ENCODE measurements at places on chromosomes 7 and 10.

- no peak for DNase-seq
Measured at GRCh38 chr10:131792011-131792651, 108.7 kb upstream of the PPP2R2D start.

- peak; percentile 47 for DNase-seq
Measured at GRCh38 chr10:70578371-70578947, 24.1 kb downstream of the PRF1 start.

DNA sequence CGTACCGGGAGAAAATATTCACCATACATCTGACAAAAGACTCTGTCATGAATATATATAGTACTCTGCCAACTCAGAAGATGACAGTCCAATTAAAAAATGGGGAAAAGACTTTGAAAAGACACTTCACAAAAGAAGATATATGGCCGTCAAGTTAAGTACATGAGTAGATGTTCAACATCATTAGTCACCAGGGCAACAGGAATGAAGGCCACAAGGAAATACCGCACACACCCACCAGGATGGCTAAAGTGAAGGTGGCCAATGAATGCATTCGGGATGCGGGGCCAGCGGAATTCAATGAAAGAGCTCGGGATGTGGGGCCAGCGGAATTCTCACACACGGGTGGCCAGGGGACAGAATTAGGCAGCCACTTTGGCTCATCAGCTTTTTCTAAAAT, 42.2 kb downstream of the MAD1L1 start:
- no peak for DNase-seq

DNA sequence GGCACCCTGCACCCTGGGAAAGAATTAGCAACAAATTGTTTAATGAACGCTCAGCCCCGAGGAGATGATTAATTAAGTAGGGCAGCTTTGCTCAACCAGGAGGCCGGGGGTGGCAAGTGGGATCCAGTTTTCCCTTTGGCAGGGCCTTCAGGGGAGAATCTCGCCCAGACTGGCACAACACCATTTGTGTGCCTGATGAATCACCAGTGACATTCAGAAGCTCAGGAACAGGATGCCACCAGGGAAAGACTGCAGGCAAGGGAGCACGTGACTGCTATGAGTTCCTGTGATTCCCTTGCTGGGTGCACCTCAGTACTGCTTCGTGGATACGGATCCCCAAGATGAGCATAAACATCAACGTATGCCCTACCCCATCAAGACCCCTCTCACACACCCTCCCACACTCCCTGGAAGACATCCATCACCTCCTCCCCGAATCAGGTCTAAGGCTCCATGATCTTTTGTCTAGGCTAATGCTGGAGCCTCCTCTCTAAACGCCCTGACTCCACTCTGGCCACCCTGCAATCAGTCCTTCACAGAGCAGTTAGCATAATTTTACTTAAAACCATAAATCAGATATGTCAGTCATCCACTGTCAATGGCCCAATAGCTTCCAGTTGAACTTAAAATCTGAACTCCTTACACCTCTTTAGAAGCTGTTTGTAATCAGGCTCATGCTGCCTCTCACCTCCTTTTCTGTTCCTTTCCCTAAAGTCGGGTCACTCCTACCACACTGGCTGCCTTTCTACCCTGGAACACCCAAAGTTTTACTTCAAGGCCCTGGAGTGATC, 109.2 kb upstream of the AGK start:
- DNase-seq, result no peak

GRCh38 chr7:97078023-97078969, 39.2 kb upstream of the SDHAF3 start:
- no peak for DNase-seq

DNA sequence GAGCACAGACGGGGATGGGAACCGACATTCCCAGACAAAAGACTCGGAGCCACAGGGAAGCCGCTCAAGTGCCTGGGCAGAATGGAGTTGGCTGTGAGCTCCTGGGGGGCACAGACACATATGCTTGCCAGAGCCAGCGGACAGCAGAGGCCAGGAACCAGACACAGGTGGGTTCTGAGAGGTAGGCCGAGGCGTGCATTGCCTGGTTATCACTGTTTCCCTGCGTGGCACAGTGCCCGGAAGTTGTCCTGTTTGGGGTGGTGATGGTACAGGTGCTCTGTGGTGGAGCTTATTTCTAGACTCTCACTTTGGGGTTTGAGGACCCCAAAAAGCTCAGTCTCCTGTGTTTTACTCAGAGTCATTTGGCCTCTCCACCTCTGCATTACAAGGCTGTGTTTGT, 2.5 kb downstream of the PALD1 start:
- DNase-seq, result no peak

- DNase-seq, result no peak
Measured at GRCh38 chr10:85492684-85493083, 873.9 kb downstream of the GRID1 start.

GRCh38 chr7:91140286-91140685, 123.9 kb upstream of the FZD1 start:
- DNase-seq, result no peak

DNA sequence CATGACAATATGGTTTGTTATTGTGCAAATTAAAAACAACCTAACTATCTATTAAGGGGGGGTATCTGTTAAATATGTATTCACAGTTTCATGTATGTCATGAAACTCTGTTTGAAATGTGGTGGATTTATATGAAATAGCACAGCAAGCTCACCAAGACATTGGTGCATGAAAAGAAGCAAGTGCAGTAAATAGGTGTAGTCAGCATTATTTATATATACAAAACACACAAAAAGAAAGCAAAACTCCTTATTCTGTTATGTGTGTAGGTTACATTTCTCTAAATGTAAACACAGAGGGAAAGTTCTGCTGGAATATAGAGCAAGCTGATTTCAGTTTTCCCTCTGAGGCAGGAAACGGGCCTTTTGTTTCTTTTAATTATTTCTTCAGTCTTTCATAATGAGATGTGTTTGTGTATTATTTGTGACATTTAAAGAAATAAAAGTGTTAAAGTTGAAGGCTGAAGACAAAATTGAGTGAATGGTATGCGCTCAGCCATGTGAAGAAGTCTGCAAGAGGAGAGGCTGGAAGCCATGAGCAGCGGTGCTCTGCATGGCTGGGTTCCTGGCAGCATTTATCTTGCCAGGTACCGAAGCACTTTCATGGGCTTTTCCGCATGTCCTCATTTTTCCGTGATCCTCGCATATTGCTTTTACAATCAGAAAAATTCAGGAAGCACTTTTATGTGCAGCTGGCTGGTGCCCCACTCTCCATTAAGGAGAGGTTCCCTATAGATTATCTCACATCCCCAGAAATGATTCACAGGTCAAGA, 38.5 kb downstream of the GRID1 start:
- DNase-seq, result no peak

DNA sequence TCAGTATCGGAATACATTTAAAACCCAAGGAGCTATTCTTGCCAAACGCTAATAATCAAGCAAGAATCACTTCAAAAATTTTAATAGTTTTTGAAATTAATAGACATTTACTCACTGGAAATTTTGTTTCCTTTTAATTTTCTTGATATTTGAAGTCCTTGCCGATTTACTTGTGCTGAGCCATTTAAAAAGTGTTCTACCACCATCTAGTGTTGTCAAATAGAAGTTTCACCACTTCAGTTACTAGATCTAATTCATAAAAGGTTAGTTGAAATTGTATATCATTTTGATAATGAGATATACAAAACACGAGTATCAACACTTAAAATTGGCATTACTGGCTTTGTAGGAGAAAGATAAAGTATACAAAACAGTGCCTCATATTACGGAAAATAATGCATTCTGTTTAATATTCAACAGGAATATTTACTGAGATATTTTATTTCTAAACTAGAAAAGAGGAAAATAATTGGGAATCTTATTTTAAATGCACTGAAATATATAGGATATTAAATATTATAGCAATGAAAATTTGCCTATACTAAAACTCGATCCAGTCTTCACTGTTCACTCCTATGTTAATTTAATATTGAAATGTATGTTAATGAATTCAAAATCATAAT, 664.8 kb upstream of the SEMA3D start:
- no peak for DNase-seq

DNA sequence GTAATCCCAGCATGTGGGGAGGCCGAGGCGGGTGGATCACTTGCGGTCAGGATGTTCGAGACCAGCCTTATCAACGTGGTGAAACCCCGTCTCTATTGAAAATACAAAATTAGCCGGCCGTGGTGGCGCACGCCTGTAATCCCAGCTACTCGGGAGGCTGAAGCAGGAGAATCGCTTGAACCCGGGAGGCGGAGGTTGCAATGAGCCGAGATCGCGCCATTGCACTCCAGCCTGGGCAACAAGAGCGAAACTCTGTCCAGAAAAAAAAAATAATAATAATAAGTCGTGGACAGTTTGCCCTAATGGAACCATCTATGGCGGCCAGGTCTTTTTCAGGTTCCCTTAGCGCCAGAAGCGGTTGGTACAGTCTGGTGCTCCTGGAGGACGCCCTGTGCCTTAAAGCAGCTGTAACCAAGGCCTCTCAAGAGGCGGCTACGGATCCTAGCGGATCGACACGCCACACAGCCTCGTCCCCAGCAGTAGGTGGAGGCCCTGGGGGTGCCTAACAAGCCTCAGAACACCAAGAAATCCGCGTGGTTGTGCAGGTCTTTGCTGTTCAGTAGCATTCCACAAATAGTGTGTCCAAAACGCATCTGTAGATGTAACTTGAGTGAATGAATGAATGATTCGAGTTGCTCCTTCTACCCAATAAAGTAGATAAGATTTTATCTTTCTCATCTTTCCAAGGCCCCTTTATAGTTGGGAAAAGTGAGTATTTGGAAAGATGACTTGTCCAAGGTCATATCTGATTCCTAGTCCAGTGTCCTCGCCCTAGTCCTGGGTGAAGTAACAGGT, 982 bp downstream of the PGAM1 start:
- no peak for DNase-seq

- DNase-seq, result no peak
Measured at GRCh38 chr10:109880886-109881768, 42.2 kb downstream of the XPNPEP1 start.

DNA sequence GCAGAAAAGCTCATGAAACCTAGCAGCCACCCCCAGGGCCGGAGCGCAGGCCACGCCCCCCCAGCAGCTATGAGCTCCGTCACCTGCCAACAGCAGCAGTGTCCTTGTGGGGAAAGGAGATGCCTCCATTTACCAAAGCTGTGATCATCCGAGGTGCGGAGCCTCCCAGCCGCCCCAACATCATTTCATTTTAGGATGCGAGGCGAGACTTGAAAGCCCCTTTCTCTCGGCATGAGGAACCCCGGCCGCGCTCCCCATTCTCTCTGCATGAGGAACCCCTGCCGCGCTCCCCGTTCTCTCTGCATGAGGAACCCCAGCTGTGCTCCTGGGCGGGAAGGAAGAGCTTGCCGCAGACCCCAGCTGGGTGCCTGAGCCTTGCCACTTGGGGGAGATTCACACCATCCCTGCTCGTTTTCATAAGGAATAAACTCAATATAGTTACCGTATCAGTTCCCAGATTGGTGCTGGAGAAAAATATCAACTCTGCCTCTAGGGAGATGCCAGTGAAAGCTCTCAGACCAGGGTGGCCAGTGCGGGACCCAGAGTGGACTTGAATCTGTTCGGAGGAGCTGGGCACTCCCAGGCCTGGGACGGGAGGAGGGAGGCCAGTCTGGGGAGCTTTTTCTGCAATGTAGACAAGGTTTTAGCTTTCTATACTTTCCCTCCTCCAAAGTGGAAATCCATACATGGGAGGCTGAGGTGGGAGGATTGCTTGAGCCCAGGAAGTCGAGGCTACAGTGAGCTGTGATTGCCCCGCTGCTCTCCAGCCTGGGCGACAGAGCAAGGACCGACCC, 35.0 kb downstream of the JAKMIP3 start:
- no peak for DNase-seq

GRCh38 chr10:80470266-80470665, 16.2 kb downstream of the TSPAN14 start:
- DNase-seq, result no peak

DNA sequence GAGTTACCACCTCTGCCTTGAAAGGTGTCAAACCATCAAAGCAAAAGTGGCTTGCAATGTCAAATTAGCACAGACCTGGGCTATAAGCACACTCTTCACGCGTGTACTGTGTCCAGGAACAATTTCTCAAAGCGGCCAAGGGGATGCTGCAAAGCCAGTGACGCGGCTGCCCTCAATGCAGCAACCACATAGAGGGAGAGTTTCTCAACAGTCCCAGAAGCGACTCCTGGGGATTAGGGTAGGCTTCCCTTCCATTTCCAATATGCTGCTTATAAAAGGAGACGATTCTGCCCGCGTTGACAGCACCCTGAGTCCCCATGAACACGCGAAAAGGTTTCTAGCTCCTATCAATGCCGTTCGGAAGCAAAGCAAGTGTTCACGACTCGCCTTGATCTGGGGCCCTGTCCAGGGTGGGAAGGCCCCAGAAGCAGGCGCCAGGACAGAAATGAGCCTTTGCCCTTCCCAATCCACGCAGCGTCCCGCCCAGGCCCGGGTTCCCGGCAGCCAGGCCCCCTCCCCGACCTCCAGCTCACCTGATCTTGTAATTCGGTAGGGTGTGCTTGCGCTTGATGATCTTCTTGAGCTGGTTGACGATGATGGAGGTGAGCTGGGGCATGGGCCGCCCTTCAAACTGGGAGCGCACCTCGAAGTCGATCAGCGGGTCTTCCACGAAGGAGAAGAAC, 1.3 kb downstream of the PDZD8 start:
- no peak for DNase-seq

GRCh38 chr7:91185771-91186170, 78.5 kb upstream of the FZD1 start:
- DNase-seq, result no peak

DNA sequence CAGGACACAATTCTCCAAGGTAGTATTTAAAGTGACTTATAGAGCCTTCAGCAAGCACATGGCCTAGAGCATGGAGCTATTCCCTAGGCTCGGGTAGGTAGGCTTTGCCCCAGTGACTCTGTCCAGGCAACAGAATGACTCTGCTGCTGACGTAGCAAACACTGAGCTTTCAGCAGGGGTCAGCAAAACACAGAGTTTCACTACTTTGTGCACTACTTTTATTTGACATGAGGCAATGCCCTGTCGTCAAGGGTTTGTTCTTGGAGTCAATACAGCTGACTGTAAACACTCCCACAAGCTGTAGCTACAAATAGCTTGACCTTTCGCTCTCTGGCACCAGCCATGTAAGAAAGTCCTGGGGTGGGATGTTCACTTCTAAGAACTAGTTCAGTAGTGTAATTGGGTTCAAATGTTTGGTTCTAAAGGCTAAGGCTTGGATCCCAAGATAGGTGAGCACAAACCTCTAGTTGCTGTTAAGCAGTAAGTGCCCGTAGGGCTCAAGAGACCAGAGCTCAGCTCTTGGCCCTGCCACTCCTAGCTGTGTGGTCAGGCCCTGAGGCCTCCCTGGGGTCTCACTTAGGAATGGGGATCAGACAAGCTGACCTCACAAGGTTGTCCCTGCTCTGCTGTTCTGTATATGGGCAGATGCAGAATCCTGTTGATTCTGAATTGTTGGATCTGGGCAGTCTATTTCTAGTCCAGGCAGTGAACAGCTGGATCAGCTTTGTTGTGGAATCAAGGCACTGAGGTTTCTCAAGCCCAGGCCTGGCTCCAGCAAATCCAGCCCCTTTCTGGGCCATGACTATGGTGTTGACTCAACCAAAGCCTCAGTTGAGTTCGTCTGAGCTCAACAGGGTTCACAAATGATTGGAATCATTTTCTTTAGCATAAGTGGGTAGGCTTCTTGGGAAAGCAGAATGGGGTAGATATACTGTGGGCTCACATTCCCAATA, 10.7 kb downstream of the NODAL start:
- no peak for DNase-seq

- DNase-seq, result no peak
Measured at GRCh38 chr10:49831352-49832035, 69.4 kb upstream of the OGDHL start.
